Cerebellar nuclear complex (tissue), 1 donor: ENCODE measurements at places on chromosomes 5 and 9.

GRCh38 chr9:37931592-37931991, 27.7 kb upstream of the SLC25A51 start:
- no peak for DNase-seq

- no peak for DNase-seq
Observed at GRCh38 chr5:36944607-36945225, 68.1 kb downstream of the NIPBL start.

DNA sequence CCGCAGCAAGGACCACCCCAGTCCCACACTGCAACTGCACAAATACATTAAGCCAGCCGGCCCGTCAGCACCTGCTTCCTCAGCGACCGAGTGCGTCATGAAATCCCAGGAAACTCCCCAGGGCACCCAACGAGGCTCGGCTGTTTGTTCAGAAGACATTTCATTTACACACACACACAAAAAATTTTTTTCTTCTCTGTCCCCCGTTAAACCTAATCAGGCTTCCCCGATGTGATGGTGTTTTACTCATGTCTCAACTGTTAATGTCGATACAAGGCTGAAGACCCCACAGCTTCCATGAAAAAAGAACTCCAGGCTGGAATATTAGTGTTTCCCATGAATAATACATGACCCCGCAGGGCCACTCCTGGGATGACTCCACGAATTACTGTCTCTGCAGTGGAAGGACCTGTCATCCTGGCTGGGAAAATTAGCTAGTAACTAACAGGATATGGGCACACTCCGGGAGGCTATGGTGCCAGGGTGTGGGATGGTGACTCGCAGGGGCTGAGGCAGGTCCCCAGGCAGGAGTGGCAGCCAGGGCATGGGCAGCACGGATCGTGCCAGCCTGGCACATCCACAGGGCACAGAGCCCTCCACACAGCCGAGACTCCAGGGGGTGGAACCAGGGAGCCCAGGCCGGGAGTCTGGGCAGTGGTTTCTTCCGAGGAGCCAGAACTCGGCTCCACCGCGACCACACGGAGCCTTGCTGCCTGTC, 102.4 kb downstream of the VAV2 start:
- DNase-seq, result no peak

- DNase-seq, result no peak
Observed at GRCh38 chr9:137018761-137019559, 9.1 kb downstream of the ABCA2 start.

DNA sequence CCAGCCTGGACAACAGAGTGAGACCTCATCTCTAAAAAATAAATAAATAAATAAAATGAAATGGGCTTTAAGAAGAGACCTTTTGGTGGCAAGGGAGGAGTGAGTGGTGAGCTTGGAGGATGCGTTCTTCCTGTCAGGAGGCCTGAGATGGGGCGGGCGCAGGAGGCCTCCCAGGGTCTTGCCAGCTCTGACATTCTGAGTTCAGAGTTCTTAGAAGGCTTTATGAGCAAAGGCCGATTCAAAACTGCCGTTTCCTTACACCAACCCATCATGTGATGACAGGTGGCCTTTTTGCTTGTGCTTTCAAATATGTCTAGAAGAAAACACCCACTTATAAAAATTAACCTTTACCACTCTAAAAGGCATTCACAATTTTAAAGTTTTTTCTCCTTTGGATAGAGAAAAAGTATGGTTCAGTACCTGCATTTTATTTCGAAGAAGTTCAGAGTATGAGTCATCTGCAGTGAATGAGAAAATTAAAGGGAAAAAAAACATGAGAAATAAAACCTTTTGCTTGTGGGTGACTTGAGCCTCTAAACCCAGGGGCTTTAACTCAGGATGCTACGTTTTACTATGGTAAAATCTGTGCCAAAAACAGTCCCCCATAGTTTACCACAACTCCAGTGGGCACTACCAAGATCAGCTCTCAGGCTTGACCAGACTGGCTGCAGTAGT, 157.4 kb upstream of the OTULINL start:
- DNase-seq, result no peak
